ENCODE measurements at places on chromosomes 6 and 20.

GRCh38 chr6:97630604-97631003, 347.6 kb upstream of the MMS22L start:
- no peak for DNase-seq

DNA sequence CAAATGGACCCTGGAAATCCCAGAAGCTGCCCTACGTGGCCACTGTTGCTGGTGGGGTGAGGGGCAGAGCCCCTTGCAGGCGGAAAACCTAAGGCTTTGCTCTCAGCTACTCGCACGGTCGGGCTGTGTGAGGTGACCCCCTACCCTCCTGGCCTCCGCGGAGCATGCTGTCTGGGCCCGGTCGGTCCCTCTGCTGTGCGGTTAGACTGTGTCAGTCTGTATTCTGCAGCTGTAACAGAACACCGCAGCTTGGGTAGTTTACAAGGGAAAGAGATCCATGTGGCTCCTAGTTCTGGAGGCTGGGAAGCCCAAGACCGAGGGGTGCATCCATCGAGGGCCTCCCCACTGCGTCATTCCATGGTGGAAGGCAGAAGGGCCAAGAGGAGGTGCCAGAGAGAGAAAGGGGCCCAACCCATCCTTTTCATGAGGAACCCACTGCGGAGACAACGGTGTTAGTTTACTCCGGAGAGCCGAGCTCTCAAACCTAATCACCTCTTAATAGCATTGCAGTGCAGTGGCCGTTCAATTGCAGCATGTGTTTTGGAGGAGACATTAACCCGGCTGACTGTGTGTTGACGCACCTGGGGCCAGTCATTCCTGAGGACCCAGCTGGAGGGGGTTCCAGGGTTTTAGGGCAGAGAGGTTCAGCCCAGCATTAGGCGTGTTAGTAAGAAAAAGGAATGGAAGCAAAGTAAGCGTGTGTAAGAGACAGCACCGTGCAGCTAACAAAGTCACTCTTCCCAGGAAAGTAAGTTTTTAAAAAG, 18.3 kb downstream of the COL9A3 start:
- DNase-seq = no peak

DNA sequence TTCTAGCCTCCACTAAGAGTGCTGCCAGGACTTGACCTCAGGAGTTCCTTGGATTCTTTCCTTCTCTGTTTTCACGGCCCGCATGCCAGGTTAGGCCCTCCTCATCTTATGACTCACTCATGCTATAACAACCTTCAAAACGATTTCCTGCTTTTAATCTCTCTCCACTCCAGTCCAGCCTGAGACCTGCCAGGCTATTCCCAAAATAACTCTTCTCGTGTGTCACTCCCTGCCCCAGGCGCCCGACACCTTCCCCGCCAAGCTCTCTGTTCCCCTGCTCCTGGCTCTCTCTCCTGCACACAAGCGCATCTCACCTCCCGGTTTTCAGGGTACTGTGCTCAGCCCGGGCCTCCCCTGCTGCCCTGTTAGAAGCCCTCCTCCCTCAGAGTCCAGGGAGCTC, 64.1 kb upstream of the RPS6KA2 start:
- DNase-seq = no peak

GRCh38 chr6:20432692-20433091, 31.0 kb downstream of the E2F3 start:
- no peak for DNase-seq

- no peak for DNase-seq
These were observed 14.1 kb upstream of the TENT5A start for GRCh38 chr6:81766482-81767069.

DNA sequence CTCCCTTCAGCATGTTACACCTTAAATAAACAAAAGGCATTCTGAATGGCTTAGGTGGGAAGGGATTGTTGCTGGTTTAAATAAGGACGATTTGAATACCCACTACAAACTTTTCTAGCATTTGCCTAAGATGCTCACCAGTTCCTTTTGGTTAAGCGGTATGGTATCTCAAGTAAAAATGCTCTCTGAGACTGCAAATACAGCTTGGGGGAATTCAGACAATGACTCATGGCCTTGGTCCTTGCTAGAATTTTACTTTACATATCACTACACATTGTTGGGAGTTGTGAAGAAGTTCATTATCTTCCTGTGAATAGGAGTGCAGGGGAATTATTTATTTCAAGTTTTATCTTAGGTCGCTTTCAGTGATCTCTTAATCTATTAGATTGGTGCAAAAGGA, 670.7 kb downstream of the UTRN start:
- no peak for DNase-seq

DNA sequence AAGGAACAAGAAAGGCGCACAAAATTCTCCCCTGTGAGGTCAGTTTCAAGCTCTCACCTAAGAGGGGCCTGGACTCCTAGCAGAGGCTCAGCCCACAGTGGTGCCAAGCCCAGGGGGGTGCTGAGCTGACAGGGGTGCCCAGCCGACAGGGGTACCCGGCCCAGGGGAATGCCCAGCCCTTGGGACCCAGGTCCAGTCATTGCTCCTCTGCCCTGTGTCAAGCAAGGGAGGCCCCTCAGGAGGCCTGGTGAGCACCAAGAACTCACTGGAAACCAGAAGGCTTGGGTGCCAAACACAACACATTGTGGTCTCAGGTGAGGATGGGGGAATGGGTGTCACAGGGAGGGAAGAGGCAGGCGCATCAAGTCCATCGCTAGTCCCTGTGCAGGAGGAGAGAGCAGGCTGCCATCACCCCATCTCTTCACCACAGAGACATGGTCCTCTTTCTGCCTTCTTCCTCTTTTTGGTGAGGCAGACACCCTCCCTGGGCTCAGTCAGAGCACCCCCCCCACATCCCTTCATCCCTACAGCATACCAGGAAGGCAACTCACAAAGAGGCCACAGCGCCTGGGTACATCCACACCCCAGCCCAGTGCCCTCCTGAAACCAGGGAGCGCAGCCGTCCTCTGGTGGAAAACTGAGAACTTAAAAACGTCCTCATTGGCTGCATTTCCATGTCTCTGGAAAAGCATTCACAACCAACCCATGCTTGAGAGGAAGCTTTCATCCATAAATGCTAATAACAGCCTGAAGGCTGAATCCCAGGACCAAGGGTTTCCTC, 111.3 kb downstream of the BANF2 start:
- no peak for DNase-seq
